ENCODE measurements at places on chromosomes 13 and 19.

DNA sequence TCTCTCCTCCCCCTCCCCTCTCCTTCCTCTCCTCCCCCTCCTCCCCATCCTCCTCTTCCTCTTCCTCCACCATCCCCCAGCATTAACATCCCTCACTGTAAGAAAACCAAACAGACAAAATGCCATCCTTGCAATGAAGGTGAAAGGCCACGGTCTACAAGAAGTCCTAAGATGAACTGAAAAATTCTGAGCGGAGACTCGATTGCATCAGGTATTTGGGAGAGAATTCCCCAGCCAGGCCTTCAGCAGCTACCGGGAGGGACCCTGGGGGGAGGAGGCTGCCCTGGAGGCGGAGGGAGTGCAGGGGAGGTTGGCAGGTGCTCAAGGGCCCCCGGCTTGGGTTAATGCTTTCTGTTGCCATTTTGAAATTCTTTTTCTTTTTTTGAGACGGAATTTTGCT, 10.1 kb upstream of the TIMM44 start:
- DNase-seq: no peak

DNA sequence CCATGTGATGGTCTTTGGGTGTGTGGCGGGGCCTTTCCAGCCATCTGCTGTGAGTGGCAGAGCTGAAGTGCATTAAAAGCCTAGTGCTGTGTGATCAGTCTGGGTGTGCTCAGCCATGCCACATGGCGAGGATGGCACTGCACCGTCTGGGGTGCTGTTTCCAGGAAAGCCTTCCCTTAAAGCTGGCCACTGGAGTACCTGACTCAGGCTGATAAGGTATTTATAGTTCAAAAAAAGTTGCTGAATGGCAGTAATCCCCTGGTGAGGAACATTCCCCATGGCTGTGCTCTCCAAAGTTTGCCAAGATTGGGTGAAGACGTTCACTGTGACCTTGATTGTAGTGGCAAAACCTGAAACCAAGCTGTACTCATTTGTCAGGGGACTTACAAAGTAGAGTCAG, 6.0 kb downstream of the GPI start:
- no peak for DNase-seq

- DNase-seq: no peak
Measured at GRCh38 chr13:50829226-50829625, 14.3 kb downstream of the DLEU7 start.

- DNase-seq: no peak
Measured at GRCh38 chr13:74132152-74132775, 1.9 kb downstream of the KLF12 start.

DNA sequence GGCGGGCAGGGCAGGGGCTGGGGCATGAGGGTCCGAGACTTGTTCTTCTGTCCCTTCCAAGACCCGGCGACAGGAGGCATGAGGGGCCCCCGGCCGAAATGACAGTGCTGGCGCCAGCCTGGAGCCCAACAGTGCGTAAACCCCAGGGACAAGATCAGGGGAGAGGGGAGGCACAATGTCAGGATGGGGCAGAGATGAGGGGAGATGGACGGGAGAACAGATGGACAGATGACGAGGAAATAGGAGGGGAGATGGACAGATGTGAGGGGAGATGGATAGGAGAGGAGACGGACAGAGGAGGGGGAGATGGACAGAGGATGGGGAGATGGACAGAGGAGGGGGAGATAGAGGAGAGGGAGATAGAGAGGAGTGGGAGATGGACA, 518 bp downstream of the FLT3LG start:
- DNase-seq: no peak

- DNase-seq: no peak
Measured at GRCh38 chr13:101231751-101232428, 184.4 kb downstream of the NALCN start.

DNA sequence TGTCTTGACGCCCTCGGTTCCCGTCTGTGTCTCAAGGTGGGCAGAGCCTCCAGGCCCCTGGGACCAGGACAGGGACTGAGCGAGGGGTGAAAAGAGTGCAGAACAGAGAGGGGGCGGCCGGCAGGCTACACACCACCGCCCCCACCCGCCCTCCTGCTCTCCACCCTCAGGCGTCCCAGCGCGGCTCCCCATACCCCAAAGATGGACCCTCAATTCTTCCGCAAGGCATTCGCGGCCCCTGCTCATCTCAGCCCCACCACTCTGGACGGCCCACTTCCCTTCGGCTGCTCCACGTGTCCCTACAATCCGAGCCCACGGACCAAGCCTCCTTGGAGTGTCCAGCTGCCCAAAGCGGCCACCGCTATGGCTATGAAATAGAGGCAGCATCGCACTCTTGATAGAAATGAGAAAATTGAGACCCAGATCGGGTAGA, 1.8 kb downstream of the KLF16 start:
- DNase-seq: no peak

DNA sequence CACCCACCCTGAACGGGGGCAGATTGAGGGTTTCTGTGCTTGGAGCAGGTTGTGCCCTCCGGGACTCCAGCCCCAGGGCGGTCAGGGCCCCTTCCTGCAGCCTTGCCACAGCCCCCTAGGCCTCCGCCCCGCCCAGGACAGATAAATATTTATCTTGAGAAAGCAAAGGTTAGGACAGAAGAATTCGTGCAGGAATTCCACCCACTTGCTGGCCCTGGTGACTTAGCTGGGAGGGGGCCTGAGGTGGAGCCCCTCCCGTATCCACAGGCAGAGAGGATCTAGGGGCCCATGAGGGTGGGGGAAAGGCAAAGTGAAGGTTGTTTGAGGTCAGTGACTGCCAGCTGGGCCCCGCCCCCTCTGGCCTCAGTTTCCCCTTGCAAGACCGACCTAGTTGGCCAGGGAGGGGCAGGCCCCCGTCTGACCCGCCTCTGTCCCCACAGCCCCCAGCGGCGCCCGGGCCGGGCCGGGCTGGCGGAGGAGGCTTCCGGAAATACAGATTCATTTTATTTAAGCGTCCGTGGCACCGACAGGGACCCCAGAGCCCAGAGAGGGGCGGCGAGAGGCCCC, 5.2 kb downstream of the MIDN start:
- no peak for DNase-seq

Data from iPS-NIHi11 (cell line).